HT1080 (cell line): ENCODE measurements at places on chromosomes 12 and 14.

DNA sequence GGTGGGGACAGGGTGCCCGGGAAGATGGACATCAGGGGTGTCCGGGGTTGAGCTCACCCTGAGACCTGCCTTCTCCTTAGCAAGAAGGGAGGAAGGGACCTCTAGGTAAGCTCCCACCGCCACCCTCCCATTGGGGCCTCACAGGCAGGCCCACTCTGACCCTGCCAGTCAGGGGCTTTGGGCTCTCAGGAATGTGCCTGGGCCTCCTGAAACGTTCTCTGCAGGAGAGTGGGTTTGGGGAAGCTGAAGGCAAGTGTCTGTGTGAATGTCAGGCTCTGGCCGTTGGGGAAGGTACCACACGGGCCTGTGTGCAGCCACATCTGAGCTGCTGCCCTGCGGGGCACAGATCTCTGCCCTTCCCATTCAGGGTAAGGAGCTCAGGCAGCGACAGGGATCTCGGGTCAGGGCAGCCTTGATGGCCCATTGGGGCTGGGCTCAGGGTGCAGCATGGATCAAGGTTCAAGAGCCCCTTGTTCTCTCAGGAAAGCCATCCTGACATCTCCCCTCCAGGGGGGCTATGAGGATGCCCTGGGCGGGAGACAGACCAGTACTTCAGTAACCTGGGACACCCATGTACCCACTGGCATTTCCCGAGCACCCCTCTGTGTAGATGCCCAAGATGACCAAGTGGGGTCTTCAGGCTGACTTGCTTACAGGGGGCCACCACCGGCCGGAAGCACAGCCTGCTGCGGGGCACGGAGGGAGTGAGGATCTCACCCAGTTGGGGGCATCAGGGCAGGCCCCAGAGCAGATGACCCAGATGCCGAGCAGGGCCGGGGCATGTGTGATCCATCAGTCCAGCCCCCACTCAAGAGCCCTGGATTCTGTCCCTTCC is 29.7 kb downstream of the FAM222A start:
- no peak for DNase-seq

DNA sequence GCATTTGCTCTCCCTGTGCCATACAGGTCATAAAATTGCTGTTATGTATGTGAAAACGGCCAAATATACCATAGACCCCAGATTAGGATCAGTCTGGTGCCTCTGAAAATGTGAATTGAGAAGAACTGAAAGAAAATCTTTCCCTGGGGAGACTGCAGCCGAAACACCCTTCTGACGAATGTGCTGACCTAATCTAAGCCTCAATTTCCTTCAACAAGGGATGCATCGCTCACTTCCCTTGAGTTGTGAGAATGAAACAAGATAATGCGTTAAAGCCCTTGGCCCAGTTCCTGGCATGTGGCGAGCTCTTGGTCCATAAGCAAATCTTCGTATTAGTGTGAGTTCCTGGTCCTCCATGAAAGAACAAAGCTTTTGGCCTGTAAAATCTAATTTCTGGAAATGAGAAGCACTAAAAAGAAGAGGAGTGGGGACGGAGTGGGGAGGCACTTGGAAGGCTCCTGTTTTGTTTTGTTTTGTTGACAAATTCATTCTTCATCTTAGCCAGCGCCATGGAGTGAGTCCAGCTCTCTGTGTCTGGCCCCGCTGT is 49.5 kb upstream of the RTRAF start:
- no peak for DNase-seq

DNA sequence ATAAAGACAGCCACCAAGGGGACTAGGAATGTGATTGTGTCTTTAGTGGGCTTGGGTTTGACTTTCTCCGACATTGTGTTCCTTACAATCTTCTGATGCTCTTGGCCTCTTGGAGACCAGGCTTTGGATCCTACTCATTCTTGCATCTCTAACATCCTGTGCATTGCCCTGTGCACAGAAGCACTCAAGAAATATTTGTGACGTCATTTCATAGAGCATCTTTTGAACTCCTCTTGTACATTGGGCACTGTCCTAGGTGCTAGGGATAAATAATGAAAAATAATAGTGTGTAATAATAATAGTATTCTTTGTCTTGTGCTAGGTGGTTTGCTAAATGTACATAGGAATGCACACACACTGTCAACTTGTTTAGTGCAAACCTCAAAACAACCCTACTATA is 108.8 kb upstream of the LHX5 start:
- DNase-seq, result no peak

- DNase-seq, result no peak
These were observed 22.9 kb upstream of the CCND2 start for GRCh38 chr12:4250691-4251090.

DNA sequence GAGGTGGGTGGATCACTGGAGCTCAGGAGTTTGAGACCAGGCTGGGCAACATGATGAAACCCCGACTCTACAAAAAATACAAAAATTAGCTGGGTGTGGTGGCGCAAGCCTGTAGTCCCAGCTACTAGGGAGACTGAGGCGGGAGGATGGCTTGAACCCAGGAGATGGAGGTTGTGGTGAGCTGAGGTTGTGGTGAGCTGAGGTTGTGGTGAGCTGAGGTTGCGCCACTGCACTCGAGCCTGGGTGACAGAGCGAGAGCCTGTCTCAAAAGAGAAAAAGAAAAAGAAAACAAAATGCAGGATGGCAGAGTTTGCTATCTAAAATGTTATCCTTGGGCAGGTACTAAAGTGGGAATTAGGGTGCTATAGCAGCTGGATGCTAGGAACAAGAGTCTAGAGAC is 10.8 kb upstream of the GPRC5A start:
- no peak for DNase-seq
